ENCODE measurements at places on chromosomes 13 and 19.

DNA sequence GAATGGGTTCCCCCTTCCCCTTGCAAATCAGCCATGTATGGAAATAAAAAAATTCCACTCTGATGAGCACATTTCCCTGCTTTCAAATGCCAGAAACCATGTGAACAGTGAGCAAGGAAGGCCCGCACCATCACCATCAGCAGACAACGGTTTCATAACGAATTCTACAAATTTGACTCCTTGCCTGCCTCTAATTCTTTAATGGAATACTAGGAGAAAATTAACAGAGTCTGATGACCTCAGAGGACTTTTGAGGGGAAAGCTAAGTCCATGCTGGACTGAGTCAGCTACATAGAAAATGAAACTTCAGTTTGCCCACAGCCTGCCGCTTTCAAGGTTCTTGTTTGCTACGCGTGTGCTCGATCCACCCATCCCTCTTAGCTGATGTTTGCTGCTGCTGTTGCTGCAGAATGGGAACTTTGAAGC is 46.7 kb upstream of the KL start:
- no peak for DNase-seq

DNA sequence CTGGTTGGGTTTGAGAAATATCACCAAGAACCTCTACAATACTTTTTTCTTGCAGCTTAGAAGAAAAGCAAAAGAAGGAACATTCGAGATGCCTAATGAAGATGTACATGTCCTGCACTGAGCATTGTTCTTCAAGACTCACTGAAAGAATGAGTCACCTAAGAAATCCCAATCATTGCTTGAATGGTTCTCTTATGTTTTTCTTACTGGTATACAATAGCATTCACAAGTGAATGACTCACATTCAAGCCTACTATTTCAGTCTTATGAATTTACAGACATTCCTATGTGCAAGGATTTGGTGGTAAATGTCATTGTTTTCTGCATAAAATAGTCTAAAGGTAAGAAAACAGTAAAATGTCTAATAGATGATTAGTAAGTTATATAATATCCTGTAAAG is 594.6 kb downstream of the PCDH9 start:
- DNase-seq: no peak

DNA sequence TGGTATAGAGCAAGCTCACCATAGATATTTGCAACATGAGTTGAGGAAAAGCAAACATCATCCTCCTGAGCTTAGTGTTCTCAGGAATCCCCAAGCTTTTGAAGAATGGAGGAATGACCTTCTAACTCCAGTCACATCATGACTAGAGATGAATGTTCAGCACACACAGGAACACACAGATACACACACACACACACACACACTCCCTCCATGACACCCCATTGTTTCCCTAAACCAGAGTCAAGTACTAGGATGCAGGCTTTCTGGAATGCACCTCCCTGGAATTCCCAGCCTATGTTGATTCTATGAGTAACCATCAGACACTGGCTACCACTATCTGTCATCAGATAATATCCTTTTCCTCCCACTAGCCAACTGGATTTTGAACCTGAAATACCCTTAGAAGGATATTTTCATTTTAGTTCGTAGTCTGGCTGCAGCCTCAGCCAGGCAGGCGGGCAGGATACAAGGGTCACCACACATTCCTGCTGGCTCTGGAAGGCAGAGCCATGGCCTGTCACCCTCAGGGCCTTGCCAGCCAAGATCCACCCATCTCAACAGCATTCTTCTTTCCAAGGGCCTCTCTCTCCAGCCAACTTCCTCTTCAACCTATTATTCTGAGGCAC is 162.4 kb downstream of the FOXO1 start:
- no peak for DNase-seq

DNA sequence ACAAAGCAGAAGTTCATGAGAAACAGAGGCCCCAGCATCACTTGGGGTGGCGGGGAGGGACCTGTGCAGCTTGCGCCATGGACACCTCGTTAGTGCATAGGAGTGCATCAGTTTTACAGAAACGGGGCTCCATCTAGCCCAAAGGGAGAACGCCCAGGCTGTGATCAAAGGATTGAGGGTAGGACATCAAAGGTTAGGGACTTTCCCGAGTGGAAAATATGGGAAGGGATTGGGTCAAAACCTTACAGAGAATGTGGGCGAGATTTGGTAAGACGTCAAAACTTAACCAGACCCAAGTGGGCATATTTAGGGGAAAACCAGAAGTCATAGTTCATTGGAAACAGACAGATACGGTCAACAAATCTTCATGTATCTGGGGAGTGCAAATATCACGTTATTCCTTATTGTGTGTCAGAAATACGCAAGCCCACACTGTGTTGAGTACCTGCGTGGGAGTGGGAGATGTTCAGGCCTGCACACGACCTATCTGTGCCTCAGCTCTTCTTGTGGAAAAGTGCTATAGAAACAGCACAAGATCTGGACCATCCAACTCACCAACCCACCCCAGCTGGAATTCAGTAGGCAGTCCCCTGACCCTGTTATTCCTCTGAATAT is 9.4 kb upstream of the GRAMD1A start:
- no peak for DNase-seq

DNA sequence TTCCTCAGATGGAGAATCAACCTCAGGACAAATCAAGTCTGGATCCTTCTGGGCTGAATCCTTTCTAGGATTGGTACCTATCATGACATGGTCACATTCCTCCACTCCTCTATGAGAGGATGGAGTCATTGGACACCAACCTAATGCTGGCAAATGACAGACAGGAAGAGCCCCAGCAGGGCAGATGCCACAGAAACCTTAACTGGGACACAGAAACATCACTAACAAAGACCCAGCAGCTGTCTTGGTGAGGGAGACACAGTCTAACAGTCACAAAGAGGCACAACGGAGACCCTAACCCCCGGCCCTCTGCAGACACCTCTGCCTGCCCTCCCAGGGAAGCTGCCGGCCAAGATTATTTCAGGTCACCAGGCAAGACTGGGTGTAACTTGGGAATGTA is 2.1 kb downstream of the ANKRD27 start:
- no peak for DNase-seq
